Heart right ventricle (tissue), 16 donors: ENCODE measurements at places on chromosomes 6 and 20. TPM values are rescaled to one million over a fixed set of nuclear protein-coding genes. Genes with fewer than 3 reads are reported as not detected.

Gene SLC35D3
- not detected for polyA plus RNA-seq

Gene GSS
- 60.4 TPM for polyA plus RNA-seq

Gene SLC32A1
- polyA plus RNA-seq = not detected

DNA sequence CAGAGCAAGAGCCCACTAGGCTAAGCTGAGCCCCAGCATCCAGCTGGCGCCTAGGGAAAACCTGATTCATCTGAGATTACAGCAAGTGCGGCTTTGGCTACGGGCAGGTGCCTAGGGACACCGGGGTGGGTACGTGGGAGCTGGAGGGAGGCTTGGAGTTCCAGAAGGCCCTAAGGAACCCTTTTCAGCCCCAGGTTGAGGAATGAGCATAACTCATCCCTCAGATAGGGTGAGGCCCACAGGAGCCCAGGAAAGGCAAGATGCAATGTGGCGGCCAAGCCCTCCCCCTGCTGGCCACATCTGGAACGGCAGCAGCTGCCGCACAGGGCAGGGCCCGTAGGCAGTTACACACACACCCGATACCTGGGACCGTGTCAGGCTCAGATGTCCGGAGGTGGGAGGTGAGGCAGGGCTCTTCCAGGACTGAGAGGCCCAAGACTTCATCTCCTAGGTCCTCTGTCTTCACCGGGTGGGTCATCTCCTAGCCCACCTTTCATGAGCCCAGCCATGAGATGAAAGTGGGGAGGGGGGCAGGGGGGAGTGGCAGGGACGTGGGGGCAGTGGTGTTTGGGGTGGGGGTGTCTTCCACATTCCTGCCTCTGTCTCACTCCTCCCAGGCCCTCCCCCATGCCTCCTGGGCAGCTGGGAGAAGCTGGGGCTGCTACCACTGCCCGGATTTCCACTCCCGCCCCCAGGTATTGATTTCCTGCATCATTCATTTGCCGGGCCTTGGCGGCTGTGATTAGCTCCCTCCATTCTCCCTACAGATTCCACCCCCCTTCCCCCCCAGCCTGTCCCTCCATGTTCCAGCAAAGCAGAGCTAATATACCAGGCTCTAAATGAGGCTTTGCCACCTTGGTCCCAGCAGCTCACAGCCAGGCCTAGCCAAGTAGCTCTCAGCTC lies 5.5 kb downstream of the MDGA1 start:
- peak; percentile 74 for DNase-seq

- DNase-seq = no peak
Observed at GRCh38 chr6:89840538-89840937, 10.9 kb downstream of the CASP8AP2 start.

Gene BPIFA1
- not detected for polyA plus RNA-seq

GRCh38 chr20:44589537-44589936 lies 7.2 kb downstream of the PKIG start:
- DNase-seq = no peak
